Central memory CD8-positive, alpha-beta T cell (primary cell): ENCODE measurements at places on chromosomes 1 and 21.

DNA sequence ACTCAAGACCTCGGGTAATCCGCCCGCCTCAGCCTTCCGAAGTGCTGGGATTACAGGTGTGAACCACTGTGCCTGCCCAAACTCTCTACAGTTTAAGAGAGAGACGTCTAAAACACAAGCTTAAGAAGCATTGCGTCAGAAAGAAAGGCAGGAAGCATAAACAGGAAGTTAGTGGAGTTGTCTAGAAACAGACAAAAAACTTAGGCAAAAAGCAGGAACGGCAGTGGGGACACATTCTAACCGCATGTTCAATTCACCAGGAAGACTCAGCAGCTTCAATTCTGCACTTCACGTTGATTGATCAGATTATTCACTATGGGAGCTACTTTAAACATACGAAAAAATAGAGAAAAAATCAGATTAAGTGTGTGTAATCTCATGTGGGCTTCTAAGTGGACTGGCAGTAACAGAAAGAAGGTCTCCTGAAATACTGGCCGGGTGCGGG, 7.4 kb downstream of the CFAP74 start:
- no peak for DNase-seq

GRCh38 chr1:221418346-221418745, 323.5 kb downstream of the DUSP10 start:
- no peak for DNase-seq

DNA sequence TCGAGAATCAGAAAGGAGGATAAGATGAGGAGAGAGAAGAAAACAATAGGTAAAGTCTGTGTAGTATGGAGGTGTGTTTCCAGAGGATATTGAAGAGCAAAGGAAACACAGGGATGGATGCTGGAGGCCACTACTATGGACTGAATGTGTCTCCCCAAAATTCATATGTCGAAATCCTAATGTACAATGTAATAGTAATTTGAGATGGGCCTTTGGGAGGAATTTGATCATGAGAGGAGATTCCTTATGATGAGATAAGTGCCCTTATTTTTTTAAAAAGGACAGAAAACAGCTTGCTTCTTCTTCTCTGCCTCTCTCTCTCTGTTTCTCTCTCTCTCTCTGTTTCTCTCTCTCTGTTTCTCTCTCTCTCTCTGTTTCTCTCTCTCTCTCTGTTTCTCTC, 602.2 kb upstream of the ADAMTS5 start:
- no peak for DNase-seq

DNA sequence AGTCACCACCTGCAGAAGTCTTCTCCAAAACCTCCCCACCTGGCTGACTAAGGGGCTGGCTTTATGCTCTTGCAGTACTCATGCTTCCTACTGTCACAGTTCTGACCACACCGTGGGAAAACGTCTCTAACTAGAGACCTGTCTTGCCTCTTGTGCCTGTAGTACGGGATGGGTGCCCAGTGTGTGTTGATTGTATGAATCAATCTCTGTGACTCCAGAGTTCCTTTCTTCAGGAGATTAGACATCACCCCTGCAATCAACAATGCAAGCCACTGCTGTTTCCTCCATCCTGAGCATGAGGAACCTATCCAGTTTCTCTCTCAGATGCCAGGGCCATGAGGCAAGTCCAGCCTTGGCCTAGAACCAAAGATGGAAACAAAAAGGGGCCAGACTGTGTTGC, 64.1 kb downstream of the LRRN2 start:
- no peak for DNase-seq

DNA sequence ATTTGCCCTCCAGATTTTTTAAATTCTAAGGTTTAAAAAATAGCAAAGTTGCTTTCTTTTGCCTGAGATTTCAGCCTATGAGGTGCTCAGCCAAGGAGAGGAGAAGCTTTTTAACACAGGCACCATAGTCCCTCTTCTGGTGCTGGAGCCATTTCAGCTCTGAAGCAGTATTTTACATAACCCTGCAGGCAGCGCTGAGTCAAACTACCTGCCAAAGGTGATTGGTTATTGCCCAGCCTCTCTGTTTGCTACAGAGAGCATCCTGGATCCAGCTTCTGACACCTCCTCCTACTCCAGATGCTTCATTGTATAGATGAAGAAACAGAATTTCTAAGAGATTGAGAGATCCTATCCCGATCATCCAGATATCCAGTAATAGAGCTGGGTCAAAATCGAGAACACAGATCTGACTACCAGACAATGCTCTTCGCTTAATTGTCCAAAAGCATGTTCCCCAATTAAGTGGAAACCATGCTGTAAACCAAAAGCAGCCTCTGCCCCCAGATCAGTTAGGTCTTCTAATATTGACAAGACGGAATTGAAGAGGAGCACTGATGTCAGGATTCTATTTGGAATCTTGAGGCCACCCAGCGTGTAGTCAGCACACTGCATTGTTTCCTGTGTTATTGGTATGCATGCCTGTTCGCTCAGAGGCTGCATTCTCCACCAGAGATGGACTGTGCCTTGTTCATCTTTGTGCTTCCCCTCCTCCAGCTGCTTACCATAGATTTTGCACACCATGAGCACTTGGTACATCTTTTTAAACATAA, 22.1 kb downstream of the RGS8 start:
- DNase-seq = no peak

GRCh38 chr1:50973875-50974617, 4.0 kb downstream of the CDKN2C start:
- no peak for DNase-seq

DNA sequence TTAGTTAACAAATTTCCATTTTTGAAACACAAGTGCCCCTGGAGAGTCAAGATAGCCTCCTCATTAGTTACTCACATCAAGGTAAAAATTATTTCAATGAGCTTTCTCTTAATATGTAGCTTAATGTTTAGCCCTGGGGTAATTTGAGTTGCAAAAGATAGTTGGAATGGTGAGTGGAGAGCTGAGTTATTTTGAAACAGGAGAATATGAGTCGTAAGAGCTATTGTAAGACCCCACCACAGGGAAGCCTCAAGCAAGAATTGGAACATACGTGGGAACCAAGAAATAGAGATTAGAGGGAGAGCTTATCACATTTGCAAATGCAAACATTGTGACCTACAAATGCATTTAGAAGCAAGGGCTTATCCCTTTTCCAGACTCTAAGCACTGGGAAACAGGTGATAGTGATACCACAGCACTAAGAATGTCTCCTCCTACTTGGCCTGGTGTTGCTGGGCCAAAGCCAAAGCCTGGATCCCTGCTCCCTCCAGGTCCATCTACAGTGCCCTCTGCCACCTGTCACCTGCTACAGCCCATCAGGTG, 635.1 kb downstream of the PTPRC start:
- DNase-seq = no peak

DNA sequence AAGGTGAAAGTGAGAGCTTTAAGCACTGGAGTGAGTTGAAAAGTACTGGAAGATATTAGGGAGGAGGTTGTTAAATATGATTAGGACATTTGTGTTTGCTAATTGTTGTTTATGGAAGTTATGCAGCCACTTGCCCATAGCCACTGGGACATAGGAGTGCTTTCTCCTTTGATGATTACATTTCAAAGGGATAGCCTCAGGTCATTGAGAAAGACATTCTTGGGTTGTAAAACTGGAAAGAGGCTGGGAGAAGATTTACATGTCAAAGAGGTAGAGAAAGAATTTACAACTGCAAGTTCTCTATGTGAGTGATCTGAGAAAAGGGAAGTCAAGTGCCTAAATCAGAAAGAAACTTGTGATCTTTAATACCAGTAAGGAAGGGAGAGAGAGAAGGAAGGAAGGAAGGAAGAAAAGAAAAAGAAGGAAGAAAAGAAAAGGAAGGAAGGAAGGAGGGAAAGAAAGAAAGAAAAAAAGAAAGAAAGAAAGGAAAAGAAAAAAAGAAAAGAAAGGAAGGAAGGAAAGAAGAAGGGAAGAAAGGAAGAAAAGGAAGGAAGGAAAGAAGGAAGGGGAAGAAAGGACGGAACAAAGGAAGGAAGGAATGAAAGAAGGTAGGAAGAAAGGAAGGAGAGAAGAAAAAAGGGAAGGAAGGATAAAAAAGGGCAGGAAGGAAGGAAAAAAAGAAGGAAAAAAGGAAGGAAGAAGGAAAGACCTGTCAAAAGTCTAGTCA, 284.6 kb upstream of the DPYD start:
- no peak for DNase-seq

DNA sequence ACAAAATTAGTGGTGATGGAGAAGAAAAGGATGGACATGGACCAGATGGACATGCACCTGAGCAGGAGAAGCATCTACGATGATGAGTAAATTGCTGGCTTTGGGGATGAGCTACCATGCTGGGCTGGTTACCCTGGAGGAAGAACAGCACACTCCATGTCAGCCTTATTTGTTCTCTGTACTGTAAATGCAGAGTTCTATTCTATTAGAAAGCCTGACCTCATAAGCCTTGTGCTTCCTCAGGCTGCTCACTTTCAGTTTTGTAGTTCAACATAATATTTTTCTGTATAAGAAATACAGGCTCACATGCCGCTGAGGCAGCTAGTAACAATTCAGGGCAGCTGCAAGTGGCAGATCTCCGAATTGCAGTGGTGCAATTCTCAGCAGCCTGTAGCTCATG, 249.6 kb downstream of the PLA2G4A start:
- DNase-seq = no peak

GRCh38 chr1:204971517-204972336, 71.3 kb upstream of the CNTN2 start:
- no peak for DNase-seq

DNA sequence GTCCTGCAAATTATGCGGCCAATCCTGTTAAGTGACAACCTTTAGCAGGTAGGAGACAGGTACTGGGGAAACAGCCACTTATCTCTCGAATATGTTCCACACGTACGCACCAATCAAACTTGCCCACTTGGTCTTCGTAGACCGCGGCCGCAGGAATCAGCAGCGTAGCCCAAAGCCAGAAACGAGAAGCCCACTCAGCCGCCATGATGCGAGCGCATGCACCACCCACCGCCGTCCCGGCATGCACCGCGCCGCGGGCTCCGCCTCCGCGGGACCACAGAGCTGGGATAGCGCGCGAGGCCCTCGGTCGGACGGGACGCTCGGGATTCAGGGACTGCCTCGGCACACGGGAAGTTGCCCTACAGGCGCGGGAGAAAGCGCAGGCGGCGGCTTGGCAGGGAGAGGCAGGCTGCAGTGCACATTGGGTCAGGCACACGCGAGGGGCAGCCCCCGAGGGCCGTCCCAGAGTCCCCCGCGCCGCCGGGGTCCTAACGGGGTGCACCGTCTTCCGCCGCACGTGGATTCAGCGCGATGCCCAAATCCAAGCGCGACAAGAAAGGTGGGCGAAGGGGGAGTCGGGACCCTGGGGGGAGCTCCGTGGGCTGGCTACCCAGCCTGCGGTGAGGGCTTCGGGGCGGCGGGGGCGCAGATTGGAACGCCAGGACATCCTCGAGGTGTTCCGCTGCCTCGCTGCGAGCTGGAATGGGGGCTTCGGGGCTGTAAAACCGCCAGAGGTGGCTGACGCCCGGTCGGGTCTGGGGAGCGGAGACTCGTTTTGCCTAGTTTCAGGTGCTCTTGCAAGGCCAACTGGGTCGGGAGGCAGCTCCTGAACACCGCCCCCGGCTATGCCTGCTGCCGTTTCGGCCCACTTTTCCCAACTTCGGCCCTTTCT, at the start of the genes EMC1 and MRTO4:
Gene EMC1 (minus strand): TSS at position 220 of the 892 bp plus-strand sequence. CDS start 15 bp downstream, at position 205.
Gene MRTO4 (plus strand): TSS at position 501 of the 892 bp plus-strand sequence. CDS start 31 bp downstream, at position 532.
- peak; percentile 90 for DNase-seq

DNA sequence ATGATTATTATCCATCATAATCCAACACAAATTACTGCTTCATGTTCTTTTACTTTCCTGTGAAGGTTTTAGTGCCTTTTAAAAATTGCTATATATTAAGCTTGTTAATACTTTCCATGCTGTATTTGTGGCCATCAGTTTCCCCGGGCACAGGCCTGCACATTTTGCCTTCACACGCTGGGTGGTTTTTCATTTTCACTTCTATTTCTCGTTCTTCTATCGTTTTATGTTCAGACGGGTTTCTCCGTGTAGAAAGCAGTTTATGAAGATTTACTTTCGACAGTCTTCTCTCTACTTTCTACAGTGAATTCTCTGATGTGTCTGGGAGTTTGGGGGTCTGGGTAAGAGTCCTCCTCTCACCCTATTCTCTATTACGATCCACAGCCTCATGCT, 9.5 kb downstream of the RUNX3 start:
- no peak for DNase-seq

GRCh38 chr1:151347523-151348246, 633 bp upstream of the RFX5 start:
- DNase-seq = no peak

DNA sequence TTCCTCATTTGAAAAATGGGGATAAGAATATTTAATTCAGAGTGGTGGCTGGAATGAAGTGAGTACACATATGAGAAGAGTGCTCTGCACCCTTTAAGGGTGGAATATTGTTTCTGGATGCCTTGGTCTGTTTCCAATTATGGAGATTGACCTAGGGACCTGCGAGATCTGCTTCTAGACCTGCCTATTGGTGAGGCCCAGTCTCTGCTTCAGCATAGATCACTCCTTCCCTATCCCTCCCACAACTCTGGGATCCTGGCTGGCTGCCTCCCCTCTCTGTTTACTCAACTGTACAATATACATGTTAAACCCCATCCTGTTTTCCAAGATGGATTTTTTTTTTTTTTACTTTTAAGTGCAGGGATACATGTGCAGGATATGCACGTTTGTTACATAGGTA, 6.4 kb upstream of the LDLRAD1 start:
- DNase-seq = no peak

- DNase-seq = no peak
These were observed 641.3 kb upstream of the CHRM3 start for GRCh38 chr1:238745069-238745468.
